ENCODE measurements at places on chromosomes 12 and 14. TPM values are rescaled to one million over a fixed set of nuclear protein-coding genes. Genes with fewer than 3 reads are reported as not detected.

Gene OR10AD1
- total RNA-seq = not detected

DNA sequence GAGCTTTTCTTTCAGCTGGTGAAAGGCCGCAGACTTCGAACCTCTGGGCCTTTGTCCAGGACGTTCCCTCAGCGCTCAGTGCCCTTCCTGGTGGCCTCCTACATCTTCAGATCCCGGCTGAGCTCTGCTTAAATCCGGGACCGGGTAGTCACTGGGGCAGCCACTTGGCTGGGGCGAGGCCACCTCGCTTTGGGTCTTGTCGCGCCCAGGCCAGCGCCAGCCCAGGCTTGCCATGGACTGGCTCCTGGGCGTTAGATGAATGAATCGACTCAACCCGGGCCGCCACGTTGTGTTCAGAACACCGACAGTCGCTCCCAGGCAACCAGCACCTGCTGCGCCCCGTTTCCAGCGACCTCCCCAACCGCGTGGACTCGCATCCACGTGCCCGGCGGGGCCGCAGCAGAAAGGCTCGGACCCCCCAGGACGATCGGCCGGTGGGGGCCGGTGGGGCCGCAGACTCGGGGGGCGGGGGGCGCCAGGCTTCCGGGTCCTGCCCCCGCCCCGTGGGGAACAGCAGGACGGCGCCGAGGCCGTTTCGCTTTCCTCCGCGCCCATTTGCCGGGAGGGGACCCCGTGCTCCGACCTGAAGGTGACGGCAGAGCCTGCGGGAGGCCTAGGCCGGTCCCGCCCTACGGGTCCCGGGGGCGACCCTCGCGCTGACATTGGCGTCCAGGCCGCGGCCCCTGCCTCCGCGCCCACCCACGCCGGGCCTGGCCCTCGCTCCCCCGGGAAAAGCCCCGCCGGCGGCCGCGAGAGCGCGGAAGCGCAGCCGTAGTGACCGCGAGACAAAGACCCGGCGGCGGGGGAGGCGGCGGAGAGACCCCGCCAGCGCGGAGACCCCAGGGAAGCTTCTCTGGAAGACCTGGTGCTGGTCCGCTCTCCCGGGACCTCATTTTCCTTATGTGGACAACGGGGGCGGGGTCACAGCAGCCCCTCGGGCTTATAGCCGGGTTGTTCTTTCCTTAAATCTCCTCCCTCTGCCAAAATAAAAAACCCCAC lies 37.3 kb upstream of the RCOR1 start:
- H3K4me3 ChIP-seq = peak overlapping the region; percentile 84
- no peaks in the 10 kb centered on the region for H3K36me3 ChIP-seq
- H3K27ac ChIP-seq = peak overlapping the region; percentile 85
- DNase-seq = no peak
- H3K27me3 ChIP-seq = no peaks in the 10 kb centered on the region

DNA sequence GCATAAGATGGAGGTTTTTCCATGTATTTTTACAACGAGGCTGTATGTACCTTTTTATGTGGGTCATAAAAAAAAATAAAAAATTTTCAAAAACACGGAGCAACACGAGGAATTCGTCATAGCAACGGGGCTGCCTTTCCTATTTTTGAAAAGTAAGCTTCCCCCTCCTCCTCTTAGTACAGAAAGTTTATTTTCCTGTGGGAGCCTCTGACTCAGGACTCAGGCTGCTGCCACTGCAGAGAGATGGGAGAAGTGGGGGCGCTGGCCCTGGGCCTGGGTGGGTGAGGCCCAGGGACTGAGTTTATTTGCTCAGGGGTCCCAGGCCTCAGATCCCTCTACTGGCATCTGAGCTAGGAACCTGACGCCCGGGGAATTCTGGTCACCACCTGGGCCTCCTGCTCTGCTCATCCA lies 10.2 kb upstream of the CMKLR1 start:
- H3K36me3 ChIP-seq = no peaks in the 10 kb centered on the region
- DNase-seq = no peak
- no peaks in the 10 kb centered on the region for H3K4me1 ChIP-seq
- no peak overlapping the region for H3K4me3 ChIP-seq

GRCh38 chr14:33734387-33734786 lies 216.5 kb downstream of the EGLN3 start:
- H3K27me3 ChIP-seq = no peaks in the 10 kb centered on the region
- H3K27ac ChIP-seq = no peak overlapping the region
- DNase-seq = no peak
- H3K4me1 ChIP-seq = no peaks in the 10 kb centered on the region
- H3K36me3 ChIP-seq = no peaks in the 10 kb centered on the region
- no peak overlapping the region for H3K4me3 ChIP-seq

Gene FOXN4
- not detected for total RNA-seq

DNA sequence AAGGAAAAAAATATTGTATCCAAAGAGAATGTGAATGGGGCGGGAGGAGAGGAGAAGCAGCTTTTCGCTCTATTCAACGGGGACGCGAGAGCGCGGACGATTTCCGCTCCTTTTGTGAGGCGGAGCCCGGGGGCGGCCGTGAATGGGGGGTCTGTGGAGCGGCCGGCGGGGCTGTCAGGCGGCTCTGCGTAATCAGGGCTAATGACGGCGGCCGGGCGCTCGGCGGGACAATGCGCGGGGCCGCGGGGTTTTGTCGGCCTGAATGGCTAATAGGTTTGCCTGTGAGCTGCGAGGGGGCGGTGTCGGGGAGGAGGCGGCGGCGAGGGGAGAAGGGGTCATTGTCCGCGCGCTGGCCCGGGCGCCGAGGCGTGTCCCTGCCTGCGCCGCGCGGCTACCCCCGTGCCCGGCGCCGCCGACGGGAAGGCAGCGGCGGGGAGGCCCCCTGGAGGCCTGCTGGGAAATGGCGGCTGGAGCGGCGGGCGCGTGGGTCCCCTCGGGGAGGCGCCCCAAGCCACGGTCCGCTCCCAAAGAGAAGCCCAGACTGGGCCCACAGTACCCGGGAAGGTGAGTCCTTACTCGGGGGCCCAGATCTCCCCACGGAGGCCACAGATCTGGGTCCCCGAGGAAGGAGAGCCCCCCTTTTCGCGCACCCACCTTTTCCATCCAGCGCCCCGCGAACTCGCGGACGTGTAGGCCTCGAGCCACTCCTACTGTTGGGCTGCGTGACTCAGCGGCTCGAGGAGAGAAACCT lies 6.0 kb downstream of the SIX6 start:
- no peak overlapping the region for H3K27ac ChIP-seq
- peaks cover 73% of the 10 kb centered on the region for H3K27me3 ChIP-seq
- peak overlapping the region; percentile 68 for H3K4me3 ChIP-seq
- no peaks in the 10 kb centered on the region for H3K36me3 ChIP-seq
- no peak for DNase-seq

- no peaks in the 10 kb centered on the region for H3K27me3 ChIP-seq
- H3K36me3 ChIP-seq = no peaks in the 10 kb centered on the region
- no peak overlapping the region for H3K4me3 ChIP-seq
- no peak overlapping the region for H3K27ac ChIP-seq
- H3K4me1 ChIP-seq = no peaks in the 10 kb centered on the region
- no peak for DNase-seq
Measured at GRCh38 chr12:27176765-27177164, 67.3 kb upstream of the STK38L start.

Gene ACVRL1
- 24.7 TPM for total RNA-seq

Gene C1QL4
- not detected for total RNA-seq

Gene CRIP1
- 24.1 TPM for total RNA-seq

Gene TMCC3
- 8.9 TPM for total RNA-seq

Gene DBX2
- total RNA-seq = 0.32 TPM

GRCh38 chr14:106875503-106875902 lies 1349.1 kb downstream of the TMEM121 start:
- no peaks in the 10 kb centered on the region for H3K36me3 ChIP-seq
- no peaks in the 10 kb centered on the region for H3K4me1 ChIP-seq
- peaks cover 12% of the 10 kb centered on the region for H3K27me3 ChIP-seq
- no peak overlapping the region for H3K27ac ChIP-seq

- no peaks in the 10 kb centered on the region for H3K27me3 ChIP-seq
- H3K36me3 ChIP-seq = no peaks in the 10 kb centered on the region
- H3K4me1 ChIP-seq = no peaks in the 10 kb centered on the region
- peak; percentile 84 for DNase-seq
- H3K27ac ChIP-seq = no peak overlapping the region
Measured at GRCh38 chr12:121443193-121443870, 43.4 kb downstream of the RNF34 start.

DNA sequence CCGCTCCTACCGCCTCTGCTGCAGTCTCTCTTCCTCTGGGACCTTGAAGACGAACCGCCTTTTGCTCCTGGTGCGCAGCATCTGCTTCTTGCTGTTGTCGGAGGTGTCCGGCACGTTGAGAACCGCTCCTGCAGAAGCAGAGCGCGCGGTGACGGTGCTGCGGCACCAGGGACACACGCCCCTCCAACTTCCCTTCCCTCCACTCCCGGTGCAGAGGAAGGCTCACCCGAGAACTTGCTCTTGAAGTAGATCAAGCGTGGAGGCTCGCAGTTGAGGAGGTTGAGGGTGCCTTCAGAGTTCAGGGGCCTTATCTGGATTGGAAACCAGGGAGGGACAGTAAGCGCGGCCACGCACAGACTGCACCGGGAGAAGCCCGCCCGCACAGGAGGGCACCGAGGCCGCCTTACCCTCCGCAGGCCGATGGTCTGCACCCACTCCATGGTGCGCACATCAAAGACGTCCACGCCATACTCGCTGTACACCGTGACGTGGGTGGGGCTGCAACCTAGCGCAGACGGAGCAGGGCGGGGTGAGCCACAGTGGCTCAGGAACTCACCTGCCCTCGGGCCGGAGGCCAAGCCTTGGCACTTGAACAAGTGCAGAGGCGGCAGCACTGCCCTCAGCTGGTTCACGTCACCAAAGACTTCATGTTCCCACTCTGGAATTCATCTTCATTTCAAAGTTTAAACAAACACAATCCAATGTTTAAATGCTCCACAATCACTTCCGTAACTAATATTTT lies 17.5 kb downstream of the AMN start:
- no peak for DNase-seq
- H3K4me3 ChIP-seq = no peak overlapping the region
- peaks cover 14% of the 10 kb centered on the region for H3K36me3 ChIP-seq
- H3K27ac ChIP-seq = no peak overlapping the region
- H3K4me1 ChIP-seq = no peaks in the 10 kb centered on the region
- H3K27me3 ChIP-seq = no peaks in the 10 kb centered on the region

DNA sequence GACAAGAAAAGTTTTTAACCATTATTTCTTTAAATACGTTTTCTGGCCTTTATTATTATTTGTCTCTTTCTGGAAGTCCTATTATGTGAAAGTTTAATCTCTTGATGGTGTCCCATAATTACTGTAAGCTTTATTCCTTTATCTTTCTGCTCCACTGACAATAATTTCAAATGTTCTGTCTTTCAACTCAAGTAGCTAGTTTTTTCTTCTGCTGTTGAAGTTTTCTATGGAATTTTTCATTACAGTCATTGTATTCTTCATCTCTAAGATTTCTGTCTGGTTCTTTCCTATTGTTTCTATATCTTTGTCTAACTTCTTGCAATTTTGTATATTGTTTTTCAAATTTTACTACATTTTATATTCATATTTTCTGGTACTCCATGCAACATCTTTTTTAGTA lies 173.6 kb upstream of the MGAT4C start:
- H3K36me3 ChIP-seq = no peaks in the 10 kb centered on the region
- no peaks in the 10 kb centered on the region for H3K4me1 ChIP-seq
- H3K27ac ChIP-seq = no peak overlapping the region
- no peak overlapping the region for H3K4me3 ChIP-seq
- DNase-seq = no peak

Gene ZNF664
- 113 TPM for total RNA-seq

Gene GPRC5A
- 40.1 TPM for total RNA-seq

GRCh38 chr12:5582541-5582940 lies 150.6 kb downstream of the NTF3 start:
- DNase-seq = no peak
- H3K27me3 ChIP-seq = no peaks in the 10 kb centered on the region
- H3K4me3 ChIP-seq = no peak overlapping the region

Gene PRIMA1
- total RNA-seq = 0.98 TPM

Gene KIF5A
- total RNA-seq = 0.98 TPM

- peak overlapping the region; percentile 96 for H3K4me3 ChIP-seq
- H3K36me3 ChIP-seq = no peaks in the 10 kb centered on the region
- peak overlapping the region; percentile 88 for H3K27ac ChIP-seq
- H3K4me1 ChIP-seq = peaks cover 10% of the 10 kb centered on the region
Measured at GRCh38 chr12:49059299-49060171, 1.1 kb downstream of the KMT2D start.

Gene IQSEC3
- total RNA-seq = 0.64 TPM

DNA sequence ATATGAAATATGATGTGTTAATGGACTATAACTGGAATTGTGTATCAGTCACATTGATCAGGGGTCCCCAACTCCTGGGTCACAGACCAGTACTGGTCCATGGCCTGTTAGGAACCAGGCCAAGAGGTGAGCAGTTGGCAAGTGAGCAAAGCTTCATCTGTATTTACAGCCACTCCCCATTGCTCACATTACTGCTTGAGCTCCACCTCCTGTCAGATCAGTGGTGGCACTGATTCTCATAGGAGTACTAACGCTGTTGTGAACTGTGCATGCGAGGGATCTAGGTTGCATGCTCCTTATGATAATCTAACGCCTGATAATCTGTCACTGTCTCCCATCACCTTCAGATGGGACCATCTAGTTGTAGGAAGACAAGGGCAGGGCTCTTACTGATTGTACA lies 72.3 kb downstream of the CDK17 start:
- no peaks in the 10 kb centered on the region for H3K36me3 ChIP-seq
- H3K4me1 ChIP-seq = no peaks in the 10 kb centered on the region

GRCh38 chr12:53056296-53056695 lies 6.4 kb downstream of the TNS2 start:
- H3K4me1 ChIP-seq = peaks cover 17% of the 10 kb centered on the region
- no peaks in the 10 kb centered on the region for H3K27me3 ChIP-seq
- peak overlapping the region; percentile 44 for H3K27ac ChIP-seq
- DNase-seq = no peak

- no peak for DNase-seq
- H3K36me3 ChIP-seq = no peaks in the 10 kb centered on the region
- no peaks in the 10 kb centered on the region for H3K4me1 ChIP-seq
- H3K27me3 ChIP-seq = no peaks in the 10 kb centered on the region
- H3K27ac ChIP-seq = no peak overlapping the region
Measured at GRCh38 chr14:26621807-26622560, 24.2 kb upstream of the NOVA1 start.

DNA sequence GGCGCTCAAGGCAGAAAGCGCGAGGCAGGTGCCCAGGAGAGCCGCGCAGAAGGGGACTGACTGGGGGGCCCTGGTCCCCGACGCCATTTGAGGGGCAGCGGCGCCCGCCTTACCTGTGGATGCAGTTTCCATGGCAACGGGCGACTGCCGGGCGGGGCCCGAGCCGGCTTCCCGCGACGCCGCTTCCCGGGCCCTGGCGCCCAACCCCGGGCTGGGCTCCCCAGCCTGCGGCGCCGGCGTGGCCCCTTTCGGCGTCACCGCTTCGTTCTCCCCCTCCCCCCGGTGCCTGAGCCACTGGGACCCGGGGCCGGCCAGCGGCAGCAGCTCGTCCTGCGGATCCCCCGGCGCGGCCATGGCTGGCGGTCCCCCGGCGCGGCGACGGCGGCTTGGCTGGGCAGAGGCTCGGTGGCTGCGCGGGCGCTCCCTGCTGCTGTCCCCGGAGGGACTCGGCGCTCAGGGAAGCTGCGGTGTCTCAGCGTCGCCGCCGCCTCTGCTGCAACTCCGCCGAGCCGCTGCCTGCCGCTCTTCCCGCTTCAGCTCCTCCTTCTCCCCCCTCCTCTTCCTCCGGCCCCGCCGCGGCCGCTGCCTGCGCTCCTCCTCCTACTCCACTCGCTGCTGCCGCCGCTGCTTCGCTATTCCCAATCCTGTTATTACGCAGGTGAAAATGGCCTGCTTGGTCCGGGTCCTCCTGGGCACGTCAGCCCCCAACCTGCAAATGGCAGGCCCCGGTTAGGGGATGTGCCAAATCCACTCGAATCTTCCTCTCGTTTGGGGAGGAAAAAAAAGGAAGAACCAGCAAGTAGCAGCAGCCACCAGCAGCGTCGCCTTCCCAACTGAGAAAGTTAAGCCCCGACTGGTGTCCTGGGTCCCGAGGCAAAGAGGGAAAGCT lies at the start of gene RTN1:
RTN1 (minus strand) TSS at position 500 of the 889 bp plus-strand sequence; CDS start at position 354, 146 bp downstream.
- peak within 1 kb of the TSS; percentile 45 for H3K27ac ChIP-seq
- peak within 1 kb of the TSS; percentile 76 for H3K4me3 ChIP-seq

GRCh38 chr14:41699486-41699885 lies 92.8 kb downstream of the LRFN5 start:
- H3K4me1 ChIP-seq = no peaks in the 10 kb centered on the region
- H3K27me3 ChIP-seq = no peaks in the 10 kb centered on the region
- no peak for DNase-seq

Data from breast epithelium (tissue), 4 donors.